ENCODE measurements at places on chromosomes 7 and 10.

GRCh38 chr10:48958598-48959190, 19.1 kb upstream of the LRRC18 start:
- no peak for DNase-seq

DNA sequence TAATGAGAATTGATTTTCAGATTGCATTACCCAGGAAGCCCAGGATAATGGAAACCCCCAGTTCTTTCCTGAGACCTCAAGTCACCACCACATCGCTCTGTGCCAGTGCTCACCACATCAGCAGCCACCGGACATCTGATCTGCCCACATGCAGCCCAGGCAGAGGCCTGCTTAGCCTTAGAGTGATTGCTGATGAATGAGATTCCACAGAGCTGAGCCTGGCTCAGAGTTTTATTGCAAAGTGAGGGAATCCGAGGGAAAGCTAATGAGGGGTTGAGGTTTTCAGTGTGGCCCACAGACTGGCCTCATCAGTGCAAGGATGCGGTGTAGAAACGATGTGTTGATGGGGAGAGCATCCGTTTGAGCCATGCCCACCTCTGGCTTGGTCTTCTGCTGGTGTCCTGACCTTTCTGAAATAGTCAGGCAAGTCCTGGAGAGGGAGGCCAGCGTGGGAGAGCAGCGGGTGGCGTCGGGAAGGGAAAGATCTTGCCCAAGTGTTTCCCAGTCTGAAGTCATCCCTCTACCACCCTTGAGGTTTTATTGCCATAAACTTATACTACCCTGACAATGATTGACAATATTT, 120.3 kb downstream of the ITIH5 start:
- DNase-seq = no peak

DNA sequence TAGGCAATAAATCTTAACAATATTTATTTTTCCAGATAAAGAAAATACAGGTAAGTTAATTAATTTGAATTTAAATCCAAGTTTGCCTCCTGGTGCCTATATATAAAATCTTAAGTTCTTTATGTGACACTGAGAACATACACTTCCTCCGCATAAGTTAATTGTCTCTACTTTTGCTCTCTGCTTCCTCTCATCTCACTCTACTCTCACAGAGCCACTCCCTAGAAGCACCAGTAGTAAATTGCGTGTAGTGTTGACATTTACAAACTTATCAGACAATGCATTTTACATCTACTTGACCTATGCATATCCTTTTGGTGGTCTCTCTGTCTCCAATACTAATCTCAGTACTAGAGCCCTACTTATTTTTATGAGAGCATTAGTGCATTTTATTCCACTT, 144.5 kb downstream of the ETV1 start:
- no peak for DNase-seq

GRCh38 chr7:129989466-129989865, 36.7 kb upstream of the UBE2H start:
- no peak for DNase-seq

- no peak for DNase-seq
These were observed 313.1 kb upstream of the SMIM30 start for GRCh38 chr7:113431406-113431805.

- no peak for DNase-seq
These were observed 171.9 kb downstream of the TPST1 start for GRCh38 chr7:66377045-66377444.

GRCh38 chr10:133278577-133279265, 2.1 kb upstream of the ADAM8 start:
- no peak for DNase-seq

GRCh38 chr7:73647725-73648592, 19.7 kb upstream of the VPS37D start:
- DNase-seq = peak; percentile 56

- no peak for DNase-seq
These were observed 20.6 kb downstream of the KIN start for GRCh38 chr10:7767209-7767608.
